ENCODE measurements at places on chromosomes 16 and 17. TPM values are rescaled to one million over a fixed set of nuclear protein-coding genes. Genes with fewer than 3 reads are reported as not detected.

GRCh38 chr16:73240920-73241319 is 193.0 kb upstream of the ZFHX3 start:
- DNase-seq: no peak

TBC1D3H gene
- total RNA-seq: not detected

PIGQ gene
- total RNA-seq: 38.1 TPM

GRCh38 chr16:73848993-73849392 is 447.6 kb upstream of the PSMD7 start:
- DNase-seq: no peak

GRCh38 chr16:3904875-3905274 is 24.4 kb upstream of the CREBBP start:
- DNase-seq: no peak

ZSCAN32 gene
- total RNA-seq: 16.1 TPM

UTS2R gene
- total RNA-seq: 0.11 TPM

DNA sequence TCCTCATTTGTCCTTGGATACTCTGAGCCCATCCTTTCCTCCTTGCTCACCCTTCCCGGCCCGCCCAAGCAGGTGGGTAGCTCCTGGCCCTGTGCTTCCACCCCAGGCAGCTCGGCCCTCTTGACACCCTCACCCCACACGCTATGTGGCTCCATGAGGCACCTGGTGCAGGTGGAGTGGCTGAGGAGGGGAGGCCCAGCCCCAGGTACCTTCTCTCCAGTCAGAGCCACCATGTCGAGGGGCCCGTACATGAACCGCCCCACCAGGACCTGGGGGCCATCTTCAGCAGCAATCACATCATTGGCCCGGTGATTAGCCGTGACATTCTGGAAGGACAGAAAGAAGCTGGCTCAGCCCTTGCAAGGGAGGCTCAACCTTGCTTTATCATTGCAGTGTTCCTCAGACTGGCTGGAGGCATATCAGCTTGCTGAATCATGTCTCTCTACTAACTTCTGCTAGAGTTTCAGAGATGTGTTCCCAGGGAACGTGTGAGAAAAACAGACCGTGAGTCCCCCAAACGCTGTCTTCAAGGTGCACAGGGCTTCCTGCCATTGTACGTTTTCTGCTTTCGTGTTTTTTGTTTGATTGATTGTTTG is 20.3 kb downstream of the PIMREG start:
- DNase-seq: no peak

FBXL19 gene
- 23.9 TPM for total RNA-seq

- no peak for DNase-seq
Observed at GRCh38 chr17:8087075-8087951, at the start of gene ALOX12B. Gene ALOX12B (minus strand): TSS chr17:8087716. CDS start chr17:8087442, 274 bp downstream.

ITGAD gene
- total RNA-seq: not detected

DNA sequence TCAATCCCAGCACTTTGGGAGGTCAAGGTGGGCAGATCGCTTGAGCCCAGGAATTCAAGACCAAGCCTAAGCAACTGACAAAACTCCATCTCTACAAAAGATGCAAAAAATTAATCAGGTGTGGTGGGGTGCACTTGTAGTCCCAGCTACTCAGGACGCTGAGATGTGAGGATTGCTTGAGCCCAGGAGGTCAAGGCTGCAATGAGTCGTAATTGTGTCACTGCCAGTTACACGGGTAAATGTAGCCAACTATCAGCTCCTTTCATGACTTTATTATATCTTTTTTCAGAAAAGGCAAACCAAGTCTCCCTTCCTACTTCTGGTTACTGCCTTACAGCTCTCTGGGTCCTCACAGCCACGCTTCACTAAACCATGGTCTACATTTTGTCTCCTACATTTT is 4.0 kb downstream of the SDF2 start:
- no peak for DNase-seq

GRCh38 chr16:18049547-18050133 is 286.9 kb downstream of the NPIPA8 start:
- no peak for DNase-seq

HS3ST3A1 gene
- total RNA-seq: 2.1 TPM

DNA sequence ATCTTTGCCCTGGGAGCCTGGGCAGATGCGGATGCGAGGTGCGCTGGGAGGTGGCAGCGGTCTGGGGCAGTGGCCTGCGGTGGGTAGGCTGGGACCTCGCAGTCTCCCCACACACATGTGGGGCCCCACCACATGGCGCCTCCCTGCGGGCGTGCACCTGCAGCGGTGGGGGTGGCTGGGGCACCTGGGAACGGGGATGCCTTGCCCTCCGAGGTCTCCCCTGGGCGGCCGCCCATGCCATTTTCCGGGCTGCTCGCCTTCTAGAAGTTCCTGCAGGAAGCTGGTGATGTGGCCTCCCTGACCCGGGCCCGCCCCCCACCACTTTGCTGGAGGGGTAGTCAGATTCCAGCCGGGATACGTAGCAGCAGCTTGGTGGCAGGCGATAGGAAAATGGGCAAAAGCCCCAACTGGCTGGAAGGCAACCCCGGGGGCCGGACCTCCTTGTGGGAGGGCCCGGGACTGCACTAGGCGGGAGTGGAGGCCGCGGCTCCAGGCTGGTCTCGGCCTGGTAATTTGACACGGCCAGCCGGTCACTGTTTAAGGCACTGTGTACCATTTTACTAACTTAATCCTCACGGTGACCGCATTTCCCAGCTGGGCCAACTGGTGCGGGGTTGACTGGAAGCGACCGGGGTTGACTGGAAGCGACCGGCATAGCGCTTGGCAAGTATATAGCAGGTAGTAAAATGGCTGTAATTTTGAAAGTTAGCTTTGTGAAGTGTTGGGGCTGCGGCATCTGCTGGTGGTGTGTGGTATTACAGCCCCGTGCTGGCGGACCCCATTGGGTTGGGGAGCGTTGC is 38.5 kb downstream of the IGF2BP1 start:
- no peak for DNase-seq

- DNase-seq: no peak
Observed at GRCh38 chr16:80614908-80615671, 74.3 kb downstream of the DYNLRB2 start.

TPSG1 gene
- not detected for total RNA-seq

- DNase-seq: peak; percentile 63
Observed at GRCh38 chr16:69848637-69849545, 86.8 kb downstream of the WWP2 start.

PDK2 gene
- total RNA-seq: 14.7 TPM

DNA sequence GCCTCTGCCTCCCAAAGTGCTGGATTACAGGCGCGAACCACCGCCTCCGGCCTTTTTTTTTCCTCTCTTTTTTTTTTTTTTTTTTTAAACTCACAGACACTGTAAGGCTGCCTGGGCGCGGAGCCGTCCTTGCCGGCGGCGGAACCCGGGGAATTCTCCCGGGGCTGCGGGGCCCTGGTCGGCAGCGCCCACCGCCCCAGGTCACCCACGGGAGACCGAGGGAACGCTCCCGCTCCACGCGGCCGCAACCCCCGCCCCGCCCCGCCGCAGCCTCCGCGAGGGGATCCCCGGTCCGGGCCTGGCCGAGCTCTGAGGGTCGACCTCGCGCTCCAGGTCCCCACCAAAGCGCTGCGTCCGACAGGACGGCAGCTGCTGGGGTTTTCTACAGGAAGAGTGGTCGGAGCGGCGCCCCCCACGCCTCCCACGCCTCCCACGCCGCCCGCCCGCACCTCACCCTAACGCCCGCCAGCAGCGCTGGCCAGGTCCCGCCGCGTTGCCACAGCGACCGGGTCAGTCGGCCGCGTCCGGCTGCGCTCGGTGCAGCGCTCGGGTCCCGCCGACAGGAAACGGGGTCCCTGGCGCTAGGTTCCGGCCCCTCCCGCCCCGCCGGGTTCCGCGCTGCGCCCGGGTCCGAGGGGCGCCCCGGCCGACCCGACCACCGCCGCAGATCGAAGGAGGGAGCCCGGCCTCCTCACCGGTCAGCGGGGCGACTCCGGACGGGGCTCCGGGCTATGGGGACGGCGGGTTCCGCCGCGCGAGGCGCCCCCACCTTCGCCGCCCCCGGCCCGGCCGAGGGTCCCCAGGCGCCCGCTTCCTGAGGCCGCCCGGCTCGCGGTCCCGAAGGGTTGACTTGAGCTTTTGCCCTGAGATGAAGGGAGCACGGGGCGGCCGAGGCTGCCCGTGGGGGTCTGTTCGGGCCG is at the start of gene CCDC57:
Gene CCDC57, minus strand, starts transcription at position 512 of the 920 bp plus-strand sequence. CDS start 10,898 bp downstream, outside the sequence.
- peak; percentile 91 for DNase-seq

DNA sequence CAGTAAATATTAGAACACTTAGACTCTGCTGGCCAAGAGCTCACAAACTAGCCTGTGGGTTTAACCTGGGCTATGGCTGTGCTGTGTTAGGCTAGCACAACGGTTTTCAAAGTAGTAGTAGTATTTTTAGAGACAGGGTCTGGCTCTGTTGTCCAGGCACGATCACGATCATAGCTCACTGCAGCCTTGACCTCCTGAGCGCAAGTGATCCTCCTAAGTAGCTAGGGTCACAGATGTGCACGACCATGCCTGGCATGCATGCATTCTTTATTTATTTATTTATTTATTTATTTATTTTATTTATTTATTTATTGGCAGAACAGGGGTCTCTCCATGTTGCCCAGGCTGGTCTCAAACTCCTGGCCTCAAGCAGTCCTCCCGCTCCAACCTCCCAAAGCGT is 10.3 kb downstream of the MRPL27 start:
- DNase-seq: no peak

CCDC200 gene
- total RNA-seq: 0.55 TPM

DNA sequence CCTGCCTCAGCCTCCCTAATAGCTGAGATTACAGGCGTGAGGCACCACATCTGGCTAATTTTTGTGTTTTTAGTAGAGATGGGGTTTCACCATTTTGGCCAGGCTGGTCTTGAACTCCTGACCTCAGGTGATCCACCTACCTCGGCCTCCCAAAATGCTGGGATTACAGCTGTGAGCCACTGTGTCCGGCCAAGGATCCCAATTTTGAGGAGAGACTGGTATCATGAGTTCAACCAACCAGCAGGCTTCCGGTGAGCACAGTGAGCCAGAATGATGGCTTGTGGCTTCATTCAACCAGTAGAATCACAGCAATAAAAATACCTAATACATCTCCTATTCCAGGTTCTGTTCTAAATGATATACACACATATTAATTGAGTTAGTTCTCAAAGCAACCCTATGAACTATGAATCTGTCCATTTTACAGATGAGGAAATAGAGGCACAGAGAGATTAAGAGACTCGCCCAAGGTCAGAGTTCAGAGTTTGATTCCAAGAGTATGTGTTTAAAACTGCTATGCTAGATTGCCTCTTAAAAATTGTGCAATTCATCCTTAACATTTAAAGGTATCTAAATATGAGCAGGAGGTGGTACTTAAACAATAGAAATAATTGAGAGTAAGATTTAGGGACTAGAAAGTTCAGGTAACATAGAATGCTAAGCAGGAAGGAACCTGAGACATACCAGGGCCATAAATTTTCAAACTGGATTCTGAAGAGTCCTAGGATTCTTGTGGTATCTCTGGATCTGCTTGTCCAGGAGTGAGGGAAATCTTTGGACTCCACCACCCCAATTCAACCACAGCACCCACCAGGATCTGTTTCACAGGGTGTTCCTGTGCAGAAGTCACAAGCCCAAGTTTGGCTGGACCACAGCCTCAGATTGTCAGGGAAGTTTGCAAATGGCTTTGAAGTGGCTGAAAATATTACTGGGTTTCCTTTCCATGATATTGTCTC is 25.1 kb downstream of the CCDC42 start:
- DNase-seq: no peak

DNA sequence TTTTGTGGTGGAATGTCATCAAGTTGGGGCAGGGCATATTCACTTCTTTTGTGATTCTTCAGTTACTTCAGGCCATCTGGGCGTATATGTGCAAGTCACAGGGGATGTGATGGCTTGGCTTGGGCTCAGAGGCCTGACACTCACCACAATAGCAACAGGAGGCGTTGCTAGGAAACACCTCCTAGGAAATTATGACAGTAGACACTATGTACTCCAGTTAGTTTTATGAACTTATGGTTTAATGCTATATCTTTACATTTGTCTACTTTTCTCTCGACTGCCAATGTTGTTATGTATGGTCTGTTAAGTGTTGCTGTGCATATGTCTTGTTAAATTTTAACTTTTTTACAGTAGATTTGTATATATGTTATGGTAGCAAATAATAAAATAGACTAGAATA is 788.7 kb upstream of the GOT2 start:
- peak; percentile 53 for DNase-seq

- no peak for DNase-seq
Observed at GRCh38 chr16:89511374-89511773, 3.2 kb downstream of the SPG7 start.

- no peak for DNase-seq
Observed at GRCh38 chr16:48547530-48547929, 62.5 kb downstream of the N4BP1 start.

ZNF750 gene
- not detected for total RNA-seq

GRCh38 chr17:76071531-76072147 is 678 bp downstream of the SRP68 start:
- no peak for DNase-seq

GRCh38 chr17:2024572-2025219 is 438 bp downstream of the RTN4RL1 start:
- DNase-seq: no peak

GRCh38 chr17:57874434-57875289 is 24.8 kb upstream of the MRPS23 start:
- no peak for DNase-seq
